AG10803 (cell line): ENCODE measurements at places on chromosomes 2 and 18.

GRCh38 chr2:240591226-240591625 is 4.7 kb downstream of the CAPN10 start:
- DNase-seq: no peak

GRCh38 chr2:169702996-169703395 is 8.7 kb downstream of the PHOSPHO2 start:
- peak; percentile 79 for DNase-seq

- peak; percentile 25 for DNase-seq
Measured at GRCh38 chr2:142857256-142858164, 20.0 kb upstream of the KYNU start.

GRCh38 chr2:201901786-201902185 is 95.4 kb downstream of the CDK15 start:
- DNase-seq: no peak

DNA sequence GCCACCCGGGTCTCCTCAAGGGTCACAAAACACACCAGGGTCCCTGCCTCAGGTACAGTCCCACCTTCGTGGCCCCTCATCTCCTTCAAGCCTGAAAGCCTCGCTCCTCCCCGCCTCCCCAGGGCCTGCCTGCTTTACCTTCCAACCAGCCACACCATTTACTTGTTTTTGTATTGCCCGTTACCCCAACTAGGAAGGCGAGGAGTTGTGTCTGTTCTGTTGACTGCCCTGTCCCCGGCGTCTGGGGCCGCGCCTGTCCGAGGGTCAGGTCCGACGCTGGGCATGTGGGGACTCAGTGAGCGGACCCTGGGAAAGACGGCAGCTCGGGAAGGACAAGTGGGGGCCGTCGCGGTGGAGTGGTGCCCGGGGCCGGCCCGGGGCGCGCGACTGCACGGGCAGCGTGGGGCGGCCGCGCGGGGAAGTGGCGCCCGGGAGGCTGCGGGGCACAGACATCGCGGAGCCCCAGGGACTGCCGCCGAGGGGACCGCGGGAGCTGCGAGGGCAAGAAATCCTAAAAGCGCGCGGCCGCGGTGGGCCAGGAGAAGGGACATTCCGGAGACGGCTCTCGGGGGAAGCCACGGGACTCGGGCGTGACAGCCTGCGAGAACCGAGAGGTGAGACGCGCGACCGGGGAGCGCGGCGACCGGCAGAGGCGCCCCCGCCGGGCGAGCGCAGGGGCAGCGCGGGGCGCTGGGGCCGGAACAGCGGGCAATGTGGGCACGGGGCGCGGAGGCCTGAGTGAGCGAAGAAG is 797 bp upstream of the GRHL1 start:
- DNase-seq: no peak

DNA sequence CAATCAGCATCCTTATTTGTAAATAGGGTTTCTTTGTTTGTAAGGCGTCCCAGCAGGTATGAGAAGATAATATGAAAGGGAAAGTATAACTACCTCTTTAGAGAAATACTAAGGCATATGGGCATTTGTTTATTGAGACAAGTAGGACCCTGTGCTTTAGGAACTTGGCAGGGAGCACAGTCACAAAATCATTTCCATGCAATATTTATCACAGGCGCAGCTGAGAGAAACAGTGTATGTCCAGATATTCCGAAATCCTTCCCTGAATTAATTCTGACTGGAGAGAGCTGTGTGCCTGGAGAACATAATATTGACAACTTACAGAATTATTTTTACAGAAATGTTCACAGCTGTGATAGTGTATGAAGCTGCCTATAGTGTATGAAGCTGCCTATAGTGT is 416.7 kb downstream of the THSD7B start:
- DNase-seq: no peak

DNA sequence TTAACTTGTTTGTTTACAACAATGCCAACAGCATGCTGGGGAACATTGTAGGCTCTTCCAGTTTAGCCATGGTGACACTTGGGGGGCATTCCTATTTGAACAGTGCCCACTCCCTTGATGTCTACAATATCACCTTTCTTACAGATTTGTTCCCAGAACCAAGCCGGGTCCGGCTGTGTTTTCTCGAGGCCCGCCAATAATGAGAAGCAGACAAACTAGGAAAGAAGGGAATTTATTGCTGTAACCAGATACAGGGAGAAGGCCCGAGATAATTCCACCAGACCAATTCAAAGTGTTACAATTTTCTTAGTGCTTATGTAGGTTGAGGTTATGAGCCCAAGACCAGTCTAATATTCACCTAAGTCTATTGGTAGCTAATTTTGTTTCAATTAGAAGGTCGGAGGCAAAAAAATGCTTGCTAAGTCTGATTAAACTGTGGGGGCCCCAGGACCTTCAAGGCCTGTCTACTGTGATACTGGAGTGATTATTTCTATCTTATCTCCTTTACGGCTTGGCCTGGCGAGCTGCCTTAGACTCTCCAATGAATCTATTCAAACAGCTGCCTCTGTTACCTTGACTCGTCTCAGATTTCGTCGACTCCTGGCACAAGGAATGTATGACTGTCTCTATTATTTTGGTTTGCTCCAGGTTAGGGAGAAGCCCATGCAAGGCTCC is 59.1 kb upstream of the PSME4 start:
- DNase-seq: no peak

DNA sequence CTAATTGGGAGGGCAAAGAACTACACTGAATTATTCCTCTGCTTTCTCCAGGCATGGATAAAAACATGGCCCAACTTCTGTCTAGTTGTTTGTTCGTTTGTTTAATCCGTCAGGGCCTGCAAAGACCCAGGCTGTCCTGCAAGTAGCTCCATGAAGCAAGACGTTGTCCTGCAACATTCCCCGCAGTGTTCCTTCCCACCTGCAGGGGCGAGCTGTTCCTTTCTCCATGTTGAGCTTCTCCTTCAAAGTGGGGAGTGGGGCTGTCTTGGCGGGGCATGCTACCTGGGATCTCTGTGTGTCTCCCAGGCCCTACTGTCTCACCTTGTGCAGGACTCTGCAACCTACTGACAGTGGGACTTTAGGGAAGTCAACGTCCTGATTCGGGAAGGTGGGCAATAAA is 264.0 kb upstream of the SMIM21 start:
- DNase-seq: no peak

DNA sequence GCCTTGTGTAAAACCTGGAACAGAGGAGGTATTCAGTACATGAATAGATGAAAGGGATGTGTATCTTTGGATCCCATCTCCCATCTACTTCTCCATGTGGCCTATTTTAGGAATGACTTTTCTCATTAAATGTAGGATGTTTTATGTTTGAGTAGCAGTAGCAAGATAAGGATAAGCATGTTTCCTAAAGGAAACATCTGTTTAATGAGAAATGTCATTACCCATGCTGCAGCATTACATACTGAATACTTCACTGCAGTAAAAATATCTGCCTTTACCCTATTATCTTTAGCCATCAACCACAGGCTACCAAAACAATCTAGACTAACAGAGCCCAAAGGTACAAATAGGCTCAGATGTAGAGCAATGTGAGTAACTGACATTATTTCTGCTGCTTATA is 419.2 kb upstream of the CYRIA start:
- DNase-seq: peak; percentile 22
